Endothelial cell of umbilical vein (primary cell): ENCODE measurements at places on chromosomes 13 and 19. TPM values are rescaled to one million over a fixed set of nuclear protein-coding genes. Genes with fewer than 3 reads are reported as not detected.

- DNase-seq = no peak
These were observed 4.2 kb downstream of the NCLN start for GRCh38 chr19:3189702-3190469.

GRCh38 chr19:57263244-57263741, 17.0 kb upstream of the ZNF460 start:
- no peak for DNase-seq

GRCh38 chr13:20721454-20722357, 18.2 kb downstream of the IL17D start:
- DNase-seq = peak; percentile 68

DNA sequence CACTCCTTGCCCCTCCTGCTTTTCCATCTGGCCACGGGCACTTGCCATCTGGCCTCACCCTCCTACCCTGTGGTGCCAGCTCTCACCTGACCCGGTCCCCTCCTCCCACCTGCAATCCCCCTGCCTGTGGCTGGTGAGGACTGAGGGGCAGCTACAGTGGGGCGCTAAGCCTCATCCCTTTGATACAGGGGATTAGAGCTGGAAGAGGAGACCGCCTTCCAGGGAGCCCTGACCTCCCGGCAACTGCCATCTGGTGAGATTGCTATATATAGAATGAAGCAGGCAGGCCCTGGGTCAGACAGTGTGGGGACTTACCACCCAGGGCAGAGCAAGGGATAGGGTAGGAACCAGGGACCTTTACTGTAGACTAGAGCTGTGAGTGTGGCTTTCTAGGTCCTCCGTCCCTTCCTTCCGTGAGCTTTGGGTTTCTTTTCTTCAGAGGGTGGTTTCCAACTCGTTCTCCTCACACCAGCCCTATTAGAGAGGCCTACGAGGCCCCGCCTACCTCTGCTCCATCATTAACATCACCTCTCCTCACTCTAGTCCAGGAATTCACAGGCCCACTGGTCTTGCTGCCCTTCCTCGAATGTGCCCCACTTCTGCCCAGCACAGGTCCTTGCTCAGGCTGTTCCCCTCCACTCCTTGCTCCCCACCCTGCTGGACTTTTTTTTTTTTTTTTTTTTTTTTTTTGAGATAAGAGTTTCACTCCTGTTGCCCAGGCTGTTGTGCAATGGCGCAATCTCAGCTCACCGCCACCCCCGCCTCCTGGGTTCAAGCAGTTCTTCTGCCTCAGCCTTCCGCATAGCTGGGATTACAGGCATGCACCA, 7.7 kb downstream of the KASH5 start:
- no peak for DNase-seq

DNA sequence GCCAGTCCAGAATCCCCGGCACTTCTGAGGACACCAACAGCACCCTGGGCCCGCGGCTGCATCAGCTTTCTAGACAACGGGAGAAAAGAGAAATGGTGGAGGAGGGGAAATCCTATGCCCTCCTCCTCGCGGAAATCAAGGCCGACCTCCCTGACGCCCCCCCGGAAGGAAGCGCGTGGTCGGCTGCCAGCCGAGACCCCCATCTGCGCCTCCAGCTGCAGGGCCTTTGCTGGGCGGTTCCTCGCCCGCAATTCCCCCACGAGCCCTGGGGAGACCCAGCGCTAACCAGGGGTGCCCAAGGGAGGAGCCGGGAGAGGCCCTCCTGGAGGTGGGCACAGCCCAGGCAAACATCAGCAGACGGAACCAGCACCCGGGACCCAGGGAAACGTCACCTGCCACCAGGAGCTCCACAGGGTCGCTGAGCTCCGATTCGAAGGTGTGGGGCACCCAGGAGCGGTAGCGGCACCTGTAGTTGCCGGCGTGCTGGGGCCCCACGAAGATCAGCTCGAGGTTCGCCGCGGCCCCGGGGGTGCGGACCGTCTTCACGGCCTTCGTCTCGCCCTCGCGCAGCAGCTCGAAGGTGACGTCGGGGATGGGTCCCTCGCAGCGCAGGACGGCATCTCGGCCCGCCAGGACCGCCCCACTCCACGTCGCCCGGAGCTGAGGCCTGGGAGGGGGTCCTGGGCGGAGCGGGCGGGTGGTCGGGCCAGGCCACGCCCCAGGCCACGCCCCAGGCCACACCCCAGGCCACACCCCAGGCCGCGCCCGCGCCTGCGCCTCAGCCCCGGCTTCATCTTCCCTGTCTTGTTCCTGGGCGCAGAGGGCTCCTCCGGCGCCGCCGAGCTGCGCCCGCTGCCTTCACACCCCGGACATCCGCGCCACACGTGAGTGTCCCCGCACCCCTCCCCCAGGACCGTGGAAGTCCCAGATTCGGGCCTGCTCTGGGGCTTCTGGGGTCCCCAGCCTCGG, 6.0 kb downstream of the A1BG start:
- peak; percentile 25 for DNase-seq

DNA sequence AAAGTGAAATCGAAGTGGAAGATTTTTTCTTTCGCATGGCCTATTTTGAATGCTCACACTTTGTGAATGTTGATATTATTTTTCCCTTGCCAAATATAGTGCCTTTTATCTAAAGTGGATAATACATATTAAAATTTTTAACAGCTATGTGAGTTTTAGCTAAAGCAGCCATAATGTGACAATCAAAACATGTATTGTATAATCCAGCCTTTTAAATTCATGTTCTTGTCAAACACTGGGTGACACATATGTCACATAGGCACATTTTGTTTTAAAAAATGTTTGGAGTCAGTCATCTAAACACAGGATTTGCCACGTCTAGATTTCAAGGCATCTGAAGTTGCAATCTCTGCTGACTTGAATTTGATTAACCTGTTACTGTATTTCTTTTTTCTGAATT, 1256.6 kb downstream of the SLITRK1 start:
- no peak for DNase-seq

DNA sequence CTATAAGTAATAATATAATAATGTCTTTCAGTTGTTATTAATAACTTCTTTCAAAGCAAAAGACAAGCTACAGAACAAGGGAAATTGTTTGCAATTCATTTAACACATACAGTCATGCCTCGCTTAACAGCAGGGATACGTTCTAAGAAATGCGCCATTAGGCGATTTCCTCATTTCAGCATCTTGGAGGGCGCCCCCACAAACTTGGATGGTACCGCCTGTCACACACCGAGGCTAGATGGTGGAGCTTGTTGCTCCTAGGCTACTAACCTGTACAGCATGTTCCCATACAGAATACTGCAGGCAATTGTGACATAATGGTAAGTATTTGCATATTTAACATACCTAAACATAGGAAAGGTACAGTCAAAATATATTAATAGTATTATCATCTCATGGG, 8.2 kb upstream of the ANKRD10 start:
- no peak for DNase-seq

The OCEL1 gene
- 12.5 and 13.0 TPM in 2 replicates for total RNA-seq

The CBARP gene
- total RNA-seq = 9.2 and 9.6 TPM in 2 replicates

The ARHGAP45 gene
- 10.4 and 12.5 TPM in 2 replicates for total RNA-seq
